ENCODE measurements at places on chromosomes 4 and X.

- no peak for DNase-seq
Observed at GRCh38 chr4:79043138-79043537, 103.9 kb upstream of the PAQR3 start.

DNA sequence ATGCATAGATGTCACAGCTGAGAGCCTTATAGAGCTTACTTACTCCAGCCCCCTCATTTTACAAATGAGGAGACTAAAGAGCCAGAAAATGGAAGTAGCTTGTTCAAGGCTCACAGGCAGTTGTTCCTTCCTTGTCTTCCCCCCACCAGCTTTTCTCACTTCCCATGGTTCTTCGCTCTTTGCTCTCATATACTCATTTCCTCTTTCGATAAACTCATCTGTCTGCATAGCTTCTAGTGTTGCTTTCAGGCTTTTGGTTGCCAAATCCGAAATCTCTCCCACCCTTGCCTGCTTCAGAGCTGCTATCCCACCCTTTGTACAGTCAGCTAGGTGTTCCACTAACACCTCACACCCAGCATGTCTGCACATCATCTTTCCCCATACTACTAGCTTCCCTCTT lies 25.0 kb upstream of the GJB1 start:
- no peak for DNase-seq

- no peak for DNase-seq
Observed at GRCh38 chr4:112536123-112536522, 20.1 kb upstream of the NEUROG2 start.

DNA sequence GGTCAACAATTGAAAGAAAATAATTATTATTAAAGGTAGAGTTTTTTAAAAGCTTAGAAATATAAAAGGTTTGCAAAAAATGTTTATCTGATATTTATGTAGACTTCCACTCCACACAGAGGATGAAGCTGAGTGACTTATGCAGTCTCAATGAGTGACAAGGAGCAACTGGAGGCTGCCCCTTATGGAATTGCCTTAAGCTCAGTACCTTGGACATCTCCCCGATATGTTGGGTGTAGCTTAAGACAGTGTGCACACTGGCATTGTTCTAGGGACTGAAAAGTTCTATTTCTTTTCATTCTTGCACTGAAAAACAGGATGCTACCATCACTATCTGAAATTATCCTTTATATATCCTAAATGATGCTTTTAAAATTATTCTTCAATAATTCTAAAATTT lies 292.1 kb downstream of the PRDM5 start:
- no peak for DNase-seq

GRCh38 chr4:107826421-107826980 lies 1.8 kb downstream of the SGMS2 start:
- DNase-seq, result no peak

- no peak for DNase-seq
Observed at GRCh38 chrX:8044947-8045346, 117.7 kb upstream of the PNPLA4 start.

DNA sequence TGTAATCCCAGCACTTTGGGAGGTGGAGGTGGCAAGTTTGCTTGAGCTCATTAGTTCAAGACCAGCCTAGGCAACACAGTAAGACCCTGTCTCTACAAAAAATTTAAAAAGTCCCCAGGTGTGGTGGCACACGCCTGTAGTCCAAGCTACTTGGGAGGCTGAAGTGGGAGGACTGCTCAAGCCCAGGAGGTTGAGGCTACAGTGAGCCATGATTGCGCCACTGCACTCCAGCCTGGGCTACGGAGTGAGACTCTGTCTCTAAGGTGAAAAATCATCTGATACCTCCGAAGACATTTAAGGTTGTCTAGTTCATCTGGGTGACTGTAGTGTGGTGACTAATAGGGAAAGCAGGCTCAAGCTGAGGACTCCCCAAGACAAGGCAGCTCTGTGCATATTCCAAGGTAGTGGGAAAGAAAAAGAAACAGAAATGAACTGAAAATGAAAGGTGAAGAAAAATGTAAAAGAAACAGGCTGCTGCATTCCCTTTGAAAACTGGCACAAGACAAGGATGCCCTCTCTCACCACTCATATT lies 23.3 kb downstream of the FRYL start:
- DNase-seq, result no peak

DNA sequence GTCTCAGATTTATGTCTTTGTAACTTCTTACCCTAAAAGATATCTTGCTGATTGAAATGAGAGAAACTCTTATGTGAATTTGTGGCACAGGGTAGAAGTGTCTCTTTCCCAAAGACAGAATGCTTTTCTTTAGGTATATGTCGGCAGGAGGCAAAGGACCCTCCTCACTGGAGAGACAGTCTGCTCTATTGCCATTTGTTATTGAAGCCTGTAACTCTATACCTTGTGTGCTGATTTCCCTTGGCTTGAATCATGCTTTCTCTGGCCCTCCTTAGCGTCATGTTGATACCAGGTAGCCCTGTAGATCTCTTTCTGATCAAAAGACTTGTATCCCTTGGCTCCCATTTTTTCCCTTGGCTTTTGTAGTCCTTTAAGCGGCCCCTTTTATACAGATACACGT lies 284.3 kb downstream of the CXXC4 start:
- no peak for DNase-seq

DNA sequence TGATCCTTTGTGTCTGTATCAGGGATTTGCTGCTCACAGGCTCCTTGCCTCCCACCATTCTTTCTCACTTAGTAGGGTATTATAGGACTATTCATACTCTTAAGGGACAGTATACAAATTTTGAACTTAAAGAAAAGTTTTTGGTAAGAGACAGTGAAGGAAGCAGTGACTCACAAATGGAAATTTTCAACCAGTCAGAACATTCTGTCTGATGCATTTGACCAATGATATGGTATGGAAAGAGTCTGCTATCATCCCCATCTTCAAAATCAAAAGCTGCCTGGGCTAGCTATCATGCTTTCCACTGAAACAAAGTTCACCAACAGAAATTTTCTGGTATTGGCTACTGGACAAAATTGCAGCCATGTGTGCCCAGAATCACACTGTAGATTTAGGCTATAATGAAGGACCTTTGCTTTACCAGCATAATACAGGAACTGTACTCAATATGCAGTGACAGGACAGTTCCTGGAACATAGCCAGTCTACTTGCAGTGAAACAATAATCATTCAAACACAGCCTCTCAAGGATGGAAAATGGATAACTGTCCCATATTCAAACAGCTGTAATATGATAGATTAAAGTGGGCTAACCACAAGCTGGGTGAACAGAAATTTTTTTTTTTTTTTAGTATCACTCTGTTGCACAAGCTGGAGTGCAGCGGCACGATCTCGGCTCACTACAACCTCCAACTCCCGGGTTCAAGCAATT lies 109.0 kb upstream of the ACSL4 start:
- peak; percentile 65 for DNase-seq

GRCh38 chrX:110167952-110168451 lies 149.9 kb downstream of the AMMECR1 start:
- DNase-seq, result peak; percentile 74

- DNase-seq, result peak; percentile 39
Observed at GRCh38 chr4:82201805-82202641, 171.8 kb downstream of the HNRNPD start.

- no peak for DNase-seq
Observed at GRCh38 chr4:104429150-104429741, 65.4 kb downstream of the CXXC4 start.

DNA sequence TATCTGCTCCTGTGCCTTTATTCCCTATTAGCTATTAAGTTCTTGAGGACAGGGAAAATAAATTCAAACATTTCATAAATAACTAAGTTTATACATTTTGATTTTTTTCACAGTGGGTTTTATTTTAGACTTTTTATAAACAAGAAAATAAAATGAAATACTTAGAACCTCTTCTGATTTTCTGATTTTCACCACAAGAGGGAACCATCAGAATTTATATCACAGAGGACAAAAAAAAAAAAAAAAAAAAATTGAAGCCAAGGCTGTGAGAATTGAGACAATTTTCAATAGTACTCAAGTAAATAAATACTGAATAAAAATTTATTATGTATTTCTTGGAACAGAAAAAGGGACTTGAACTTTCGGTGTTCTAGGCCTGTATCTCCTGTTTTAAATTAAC lies 288.1 kb downstream of the SH3BGRL start:
- no peak for DNase-seq

DNA sequence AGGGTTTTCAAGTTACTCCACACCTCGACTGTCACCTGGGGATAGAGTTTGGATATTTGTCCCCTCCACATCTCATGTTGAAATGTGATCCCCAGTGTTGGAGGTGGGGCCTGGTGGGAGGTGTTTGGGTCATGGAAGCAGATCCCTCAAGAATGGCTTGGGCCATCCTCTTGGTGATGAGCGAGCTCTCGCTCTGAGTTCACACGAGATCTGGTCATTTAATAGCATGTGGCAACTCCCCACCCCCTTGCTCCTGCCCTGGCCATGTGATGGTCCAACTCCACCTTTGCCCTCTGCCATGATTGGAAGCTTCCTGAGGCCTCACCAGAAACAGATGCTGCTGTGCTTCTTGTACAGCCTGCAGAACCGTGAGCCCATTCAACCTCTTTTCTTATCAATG lies 8.3 kb downstream of the CTAG1A start:
- no peak for DNase-seq

DNA sequence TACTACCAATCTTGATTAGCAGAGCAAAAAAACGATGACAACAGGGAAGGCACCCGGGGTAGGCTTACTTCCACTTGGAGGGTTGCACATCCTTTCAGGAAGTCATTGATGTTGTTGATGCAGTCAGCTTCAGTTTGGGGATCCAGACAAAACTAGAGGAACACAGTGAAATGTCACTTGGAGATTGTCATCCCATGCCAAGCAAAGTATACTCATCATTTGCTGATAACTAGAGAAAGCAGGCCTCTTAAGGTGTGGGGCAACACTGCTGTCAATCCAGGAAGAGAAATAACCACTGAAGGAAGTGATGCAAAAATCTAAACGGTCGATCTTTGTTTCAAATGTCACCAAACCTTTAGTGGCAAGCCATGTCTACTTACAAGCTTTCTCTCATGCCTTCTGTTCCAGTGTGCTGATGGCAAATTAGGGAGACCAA lies 1.4 kb downstream of the ARHGEF6 start:
- DNase-seq, result no peak

- peak; percentile 58 for DNase-seq
Observed at GRCh38 chr4:173367946-173368345, 2.8 kb upstream of the SAP30 start.

DNA sequence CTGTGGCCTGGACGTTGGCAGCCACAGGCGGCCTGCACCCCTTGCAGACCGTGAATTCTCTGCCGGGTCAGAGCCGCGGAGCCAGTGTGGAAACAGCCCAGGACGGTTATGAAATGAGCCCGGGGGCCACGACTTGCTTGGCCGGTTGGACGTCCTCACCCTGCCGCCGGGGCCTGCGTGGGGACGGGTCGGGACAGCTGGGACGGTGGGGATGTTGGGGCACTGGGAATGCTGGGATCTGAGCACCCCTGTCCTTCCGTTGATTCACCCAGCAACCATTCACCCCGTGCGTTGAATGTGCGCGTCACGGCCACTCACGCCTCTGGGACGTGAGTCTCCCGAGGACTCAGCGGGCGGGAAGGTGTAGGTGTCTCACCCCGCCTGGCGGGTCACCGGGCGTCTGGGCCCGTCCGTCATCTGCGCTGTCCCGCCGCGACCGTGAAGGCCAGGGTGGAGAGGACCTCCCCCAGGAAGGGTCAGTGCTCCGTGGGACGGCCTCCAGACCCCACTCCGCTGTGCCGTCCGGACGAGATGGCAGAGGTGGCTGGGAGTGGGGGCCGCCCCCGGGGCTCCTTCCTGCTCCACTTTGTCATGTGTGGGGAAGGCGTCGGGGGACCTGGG lies 4.5 kb upstream of the PLCXD1 start:
- no peak for DNase-seq

- DNase-seq, result no peak
Observed at GRCh38 chr4:22741744-22742143, 49.0 kb downstream of the GBA3 start.

- no peak for DNase-seq
Observed at GRCh38 chr4:164874789-164875188, 2.2 kb upstream of the APELA start.

DNA sequence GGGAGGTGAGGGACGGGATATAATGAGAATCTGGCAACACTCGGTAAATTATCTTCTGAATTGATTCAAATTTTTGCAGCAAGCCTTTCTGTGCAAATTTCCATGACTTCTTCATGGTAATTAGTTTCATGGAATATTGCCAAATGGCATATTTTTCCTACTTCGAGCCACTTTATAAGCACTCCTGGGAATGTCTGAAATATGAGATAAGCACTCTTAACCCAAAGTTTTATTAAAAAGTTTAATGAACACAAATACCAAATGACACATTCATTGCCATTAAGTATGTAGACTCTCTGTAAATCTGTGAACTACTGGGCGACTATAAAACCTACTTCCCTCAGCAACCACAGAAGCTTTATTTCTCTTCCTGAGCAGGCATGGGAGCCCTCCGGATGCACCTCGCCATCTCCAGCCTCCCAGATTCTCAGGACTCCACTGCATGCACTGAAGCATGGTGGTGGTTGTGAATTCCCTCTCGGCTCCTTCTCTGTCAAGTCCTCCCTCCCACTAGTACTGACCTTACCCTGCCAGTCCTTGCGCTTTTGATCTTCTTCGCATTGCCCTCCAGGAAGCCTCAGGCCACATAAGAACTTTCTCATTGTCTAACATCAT lies 154.4 kb upstream of the RPL34 start:
- DNase-seq, result no peak

DNA sequence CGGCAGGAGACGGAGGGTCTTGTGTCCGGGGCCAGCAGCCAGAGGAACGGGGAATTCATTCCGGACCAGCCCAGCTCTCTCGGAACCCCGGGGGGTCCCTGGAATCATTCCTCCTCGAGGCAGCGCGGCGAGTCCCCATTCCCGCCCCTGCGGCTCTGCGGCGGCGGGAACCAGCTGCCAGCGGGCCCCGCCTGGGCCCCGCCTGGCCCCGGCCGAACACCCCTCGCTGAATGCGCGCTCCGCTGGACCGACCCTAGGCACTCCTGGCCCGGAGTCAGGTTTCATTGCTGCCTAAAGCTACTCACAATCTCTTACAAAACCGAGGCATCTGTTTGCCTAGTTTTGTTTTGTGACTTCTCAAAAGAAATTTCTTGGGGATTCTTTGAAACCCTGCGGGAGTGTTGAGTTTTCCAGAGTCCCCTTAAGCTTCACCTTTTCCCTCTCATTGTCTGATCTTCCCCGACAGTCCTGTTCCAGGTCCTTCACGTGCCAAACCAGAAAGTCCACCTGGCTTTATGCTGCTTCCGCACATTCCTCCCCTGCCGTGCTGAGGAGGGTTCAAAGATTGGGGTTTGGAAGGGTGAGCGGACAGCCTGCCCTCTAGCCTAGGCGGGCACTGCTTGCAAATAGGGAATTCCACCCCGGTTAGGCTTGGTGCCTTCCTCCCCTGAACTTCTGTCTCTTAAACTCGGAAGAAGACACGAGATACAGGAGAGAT lies 789 bp downstream of the ARHGAP10 start:
- DNase-seq, result no peak

GRCh38 chr4:169649545-169650226 lies 29.3 kb downstream of the CLCN3 start:
- DNase-seq, result peak; percentile 75

- no peak for DNase-seq
Observed at GRCh38 chr4:169099771-169100180, 89.7 kb upstream of the CBR4 start.
